ENCODE measurements at places on chromosomes 5 and 9.

- DNase-seq, result no peak
These were observed 657.4 kb downstream of the BRINP1 start for GRCh38 chr9:118711843-118712242.

DNA sequence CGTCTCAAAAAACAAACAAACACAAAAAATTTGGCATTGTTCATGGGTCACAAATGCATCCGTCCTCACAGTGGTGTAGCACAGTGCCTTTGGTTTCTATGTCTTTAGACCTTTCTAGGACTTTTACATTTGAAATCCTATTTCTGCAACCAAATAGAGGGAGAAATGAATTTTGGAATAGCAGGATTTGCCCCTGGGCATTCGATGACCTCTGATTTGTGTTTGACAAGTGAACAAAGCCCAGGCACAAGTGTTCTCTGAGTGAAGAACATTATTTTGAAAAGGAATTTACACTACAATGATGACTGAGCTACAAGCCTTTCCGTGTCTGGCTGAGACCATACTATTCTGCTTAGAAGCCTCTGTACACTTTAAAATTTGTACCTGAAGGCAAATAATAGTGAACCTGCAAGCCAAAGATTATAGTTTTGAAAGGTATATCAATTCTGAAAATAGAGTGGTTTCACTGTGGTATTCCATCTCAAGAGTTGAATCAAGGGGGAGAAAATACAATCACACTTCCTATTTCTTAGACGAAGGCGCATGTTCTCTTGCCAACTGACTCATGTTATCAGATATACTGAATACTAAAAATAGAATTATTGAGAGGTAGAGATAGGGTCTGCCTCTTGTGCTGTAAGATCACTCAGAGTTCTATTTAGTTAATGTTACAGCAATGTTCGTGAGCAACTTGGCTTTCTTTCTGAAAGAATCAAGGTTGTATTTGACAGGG lies 297.6 kb downstream of the KDM4C start:
- no peak for DNase-seq

- no peak for DNase-seq
These were observed 1.4 kb downstream of the NRG2 start for GRCh38 chr5:140041492-140042392.

- no peak for DNase-seq
These were observed 12.7 kb upstream of the TRIM32 start for GRCh38 chr9:116674210-116674980.

- DNase-seq, result no peak
These were observed 8.9 kb downstream of the RAB24 start for GRCh38 chr5:177294632-177295031.

GRCh38 chr5:1208221-1208742 lies 6.9 kb downstream of the SLC6A19 start:
- DNase-seq, result no peak

- no peak for DNase-seq
These were observed 281.5 kb downstream of the EFNA5 start for GRCh38 chr5:107389130-107389774.

- DNase-seq, result no peak
These were observed 198.6 kb downstream of the AGTPBP1 start for GRCh38 chr9:85543196-85543595.

- no peak for DNase-seq
These were observed 263.4 kb downstream of the AUH start for GRCh38 chr9:91098203-91098850.

- DNase-seq, result no peak
These were observed 176.7 kb downstream of the MED10 start for GRCh38 chr5:6201631-6202030.

DNA sequence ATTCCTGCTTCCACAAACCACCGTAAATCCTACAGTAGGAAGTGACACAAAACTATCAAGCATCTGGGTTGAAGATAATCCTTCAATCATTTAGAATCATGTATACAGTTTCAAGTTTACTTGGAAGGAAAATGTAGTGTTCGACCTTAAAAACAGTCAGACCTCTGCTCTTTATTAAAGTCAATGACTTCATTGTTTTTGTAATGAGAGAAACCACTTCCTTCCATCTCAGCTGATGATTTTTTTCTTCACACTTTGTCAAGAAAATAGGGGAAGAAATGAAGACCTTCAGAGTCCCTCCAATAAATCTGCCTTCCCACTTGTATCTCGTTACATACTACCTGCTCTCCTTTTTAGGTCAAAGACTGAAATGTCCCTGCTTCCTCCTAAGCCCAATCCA lies 30.1 kb downstream of the TUSC1 start:
- DNase-seq, result no peak

- DNase-seq, result no peak
These were observed 1136.9 kb downstream of the TAF11L14 start for GRCh38 chr5:18771097-18771610.

DNA sequence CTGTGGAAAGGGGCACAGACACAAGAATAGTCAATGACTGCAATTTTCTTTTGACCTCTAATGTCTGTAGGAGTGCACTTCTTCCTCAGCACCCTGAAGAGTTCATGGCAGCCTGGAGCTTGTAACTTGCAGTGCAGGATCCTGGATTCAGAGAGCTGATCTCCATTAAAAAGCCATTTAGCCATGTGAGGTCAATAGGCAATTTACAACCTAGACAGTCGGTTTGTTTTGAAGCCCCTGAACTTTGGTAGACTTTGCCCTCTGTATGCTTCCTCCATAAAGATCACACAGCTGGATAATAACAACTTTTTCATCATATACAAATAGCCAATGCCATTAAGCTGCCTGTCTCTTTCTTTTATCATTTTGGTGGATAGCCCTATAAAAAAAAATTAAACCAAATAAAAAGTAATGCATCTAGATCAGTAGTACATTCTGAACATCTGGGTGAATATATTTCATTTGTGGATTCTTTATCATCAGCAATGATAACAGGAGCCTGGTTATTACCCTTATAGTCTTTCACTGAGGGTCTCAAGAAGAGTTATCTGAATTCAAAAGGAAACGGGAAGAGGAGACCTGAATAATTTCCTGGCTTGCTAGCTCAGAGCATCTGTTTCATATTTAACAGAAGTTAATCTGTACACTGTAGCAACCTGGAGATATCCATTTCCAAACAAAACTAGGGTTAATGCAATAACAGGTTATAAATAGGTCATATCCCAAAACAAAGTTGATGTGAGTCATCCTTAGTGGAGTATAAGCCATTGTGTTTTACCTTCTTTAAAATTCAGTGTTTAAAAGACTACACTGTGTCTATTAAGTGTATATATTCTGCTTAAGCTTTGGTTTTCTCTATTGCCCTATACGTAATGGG lies 193.8 kb upstream of the ACTBL2 start:
- DNase-seq, result no peak

GRCh38 chr5:67244345-67244793 lies 47.8 kb upstream of the CD180 start:
- DNase-seq, result no peak

GRCh38 chr5:35924950-35925722 lies 13.3 kb downstream of the CAPSL start:
- peak; percentile 63 for DNase-seq

DNA sequence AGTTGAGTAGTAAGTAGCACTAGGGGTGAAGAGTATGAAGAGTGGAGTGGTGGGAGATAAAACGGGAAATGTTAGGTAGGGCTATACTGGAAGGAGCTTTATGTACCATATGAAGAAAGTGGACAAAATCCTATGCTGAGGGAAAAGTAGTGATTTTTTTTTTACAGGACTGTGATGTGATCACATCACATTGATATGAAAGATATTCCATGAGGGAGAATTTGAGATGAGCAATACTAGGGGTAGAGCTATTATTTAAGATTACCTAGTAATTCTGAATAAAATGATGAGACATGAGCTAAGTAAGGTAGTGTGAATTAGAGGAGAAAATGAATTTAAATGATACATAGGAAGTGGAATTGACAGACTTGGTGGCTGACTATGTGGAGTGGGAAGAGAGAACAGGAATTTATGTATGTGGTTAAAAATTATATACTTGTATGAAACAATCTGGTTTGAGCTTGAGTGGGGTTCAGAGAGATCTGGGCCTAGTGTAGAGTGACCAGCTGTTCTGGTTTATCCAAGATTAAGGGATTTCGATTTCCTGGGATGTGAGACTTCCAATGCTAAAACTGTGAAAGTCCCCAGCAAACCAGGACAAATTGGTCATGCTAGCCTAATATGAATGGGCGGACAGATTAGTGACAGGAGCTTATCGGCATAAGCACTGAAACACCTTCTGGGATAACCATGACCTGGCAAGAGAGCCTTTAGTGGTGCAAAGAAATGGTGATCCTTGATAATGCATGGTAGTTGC lies 29.3 kb upstream of the STOM start:
- DNase-seq, result no peak

DNA sequence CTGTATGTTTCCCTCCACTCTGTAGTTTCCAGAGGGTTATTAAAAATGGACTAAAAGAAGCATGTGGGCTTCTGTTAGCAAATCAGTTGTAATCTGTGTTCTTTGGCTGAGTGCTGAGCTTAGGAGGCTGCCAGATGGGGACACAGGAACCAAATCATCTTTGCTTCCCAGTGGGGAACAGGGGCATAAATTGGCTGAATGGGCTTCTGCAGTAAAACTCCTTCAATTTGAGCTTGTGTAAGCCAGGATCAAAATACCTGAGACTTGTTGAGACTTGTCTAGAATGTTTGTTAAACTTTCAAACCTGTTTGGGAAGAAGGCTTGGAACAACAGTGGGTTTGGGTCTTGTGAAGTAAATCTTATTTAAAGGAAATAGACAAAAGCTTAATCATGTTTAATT lies 32.2 kb upstream of the TNFAIP8 start:
- DNase-seq, result no peak

GRCh38 chr5:79237740-79238560 lies 2.0 kb downstream of the JMY start:
- DNase-seq, result no peak

DNA sequence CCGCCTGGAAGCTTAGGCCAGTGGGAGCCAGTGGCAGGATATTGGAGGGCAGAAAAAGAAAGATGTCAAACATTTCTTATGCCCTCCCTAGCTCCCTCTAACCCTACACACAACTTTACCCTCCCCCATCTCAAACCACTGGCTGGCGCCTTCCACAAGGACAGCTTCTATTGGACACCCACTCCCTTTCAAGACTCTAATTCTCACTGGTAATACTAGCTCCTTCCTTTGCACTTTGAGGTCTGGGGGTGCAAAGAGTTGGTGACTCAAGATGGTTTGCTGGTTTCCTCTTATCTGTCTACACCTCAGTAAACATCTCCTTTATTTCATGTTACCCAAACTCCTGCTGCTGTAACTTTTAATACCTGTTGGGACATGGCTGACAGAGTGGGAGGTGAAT lies 11.6 kb upstream of the ITGA1 start:
- DNase-seq, result no peak

GRCh38 chr9:6226696-6227095 lies 11.1 kb downstream of the IL33 start:
- no peak for DNase-seq

- DNase-seq, result no peak
These were observed 123.3 kb upstream of the TMEM161B start for GRCh38 chr5:88391991-88392390.

- DNase-seq, result no peak
These were observed 460.4 kb downstream of the CTNND2 start for GRCh38 chr5:11443831-11444230.

DNA sequence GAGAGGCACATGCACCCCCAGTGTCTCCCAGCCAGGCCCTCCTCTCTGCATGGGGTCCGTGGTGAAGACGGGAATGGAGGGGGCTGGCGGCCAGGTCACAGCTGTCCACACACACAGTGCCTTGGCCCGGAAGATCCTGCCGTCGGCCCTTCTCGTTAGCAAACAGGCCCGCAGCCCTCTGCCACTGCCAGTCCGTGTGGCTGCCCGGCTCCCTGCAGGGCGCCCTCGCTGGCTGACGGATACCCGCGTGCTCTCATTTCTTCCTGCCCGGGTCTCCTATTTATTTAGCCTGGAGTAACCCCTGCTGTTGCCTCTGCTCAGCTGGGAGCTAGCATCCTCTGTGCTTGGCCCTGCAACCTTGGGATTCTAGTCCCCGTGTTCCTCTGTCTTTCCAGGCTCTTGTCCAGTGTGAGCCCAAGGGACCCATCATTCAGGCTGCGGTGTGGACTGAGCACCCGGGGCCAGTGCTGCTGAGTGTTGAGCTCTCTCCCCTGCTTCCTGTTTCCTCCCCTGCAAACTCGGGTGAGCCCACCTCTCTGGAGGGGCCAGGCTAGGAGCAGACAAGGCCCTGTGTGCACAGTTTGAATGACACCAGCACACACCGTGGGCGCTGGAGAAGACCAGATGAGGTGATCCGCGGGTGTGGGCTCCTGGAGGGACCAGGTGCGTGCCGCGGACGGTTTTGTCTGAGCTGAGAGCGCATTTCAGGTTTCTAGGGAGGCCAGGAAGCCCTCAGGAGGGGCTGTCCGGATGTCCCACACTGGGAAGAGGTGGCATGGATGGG lies 14.6 kb upstream of the RNU6ATAC start:
- no peak for DNase-seq

DNA sequence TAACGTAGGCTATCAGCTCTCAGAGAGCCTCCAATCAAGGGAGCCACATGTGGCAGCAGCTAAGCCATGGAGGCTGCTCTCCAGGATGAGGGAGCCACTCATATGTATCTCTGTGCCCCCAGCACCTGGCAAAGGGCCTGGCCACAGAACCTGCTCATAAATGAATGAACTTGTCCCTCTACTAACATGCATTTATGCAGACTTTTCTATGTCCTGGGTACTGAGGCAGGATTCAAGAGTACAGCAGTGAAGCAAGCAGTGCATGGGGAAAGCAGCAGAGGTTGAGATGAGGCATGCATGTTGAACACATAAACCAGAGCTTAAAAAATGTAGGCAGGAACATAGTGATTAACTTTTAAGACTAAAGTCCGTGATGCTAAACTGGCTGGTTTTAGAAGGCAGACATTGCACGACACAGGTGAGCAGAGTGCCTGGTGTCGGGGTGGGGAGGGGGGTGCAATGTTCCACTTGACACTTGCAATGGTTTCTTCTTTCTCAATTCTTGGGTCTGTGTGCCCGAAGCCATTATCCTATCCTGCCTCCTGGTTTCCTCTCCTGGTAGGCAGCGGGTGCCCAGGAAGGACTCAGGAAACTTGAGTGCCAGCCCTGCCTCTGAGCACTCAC lies 142.8 kb upstream of the ALDH1B1 start:
- DNase-seq, result no peak

GRCh38 chr5:130365956-130366355 lies 461.7 kb downstream of the CHSY3 start:
- no peak for DNase-seq

DNA sequence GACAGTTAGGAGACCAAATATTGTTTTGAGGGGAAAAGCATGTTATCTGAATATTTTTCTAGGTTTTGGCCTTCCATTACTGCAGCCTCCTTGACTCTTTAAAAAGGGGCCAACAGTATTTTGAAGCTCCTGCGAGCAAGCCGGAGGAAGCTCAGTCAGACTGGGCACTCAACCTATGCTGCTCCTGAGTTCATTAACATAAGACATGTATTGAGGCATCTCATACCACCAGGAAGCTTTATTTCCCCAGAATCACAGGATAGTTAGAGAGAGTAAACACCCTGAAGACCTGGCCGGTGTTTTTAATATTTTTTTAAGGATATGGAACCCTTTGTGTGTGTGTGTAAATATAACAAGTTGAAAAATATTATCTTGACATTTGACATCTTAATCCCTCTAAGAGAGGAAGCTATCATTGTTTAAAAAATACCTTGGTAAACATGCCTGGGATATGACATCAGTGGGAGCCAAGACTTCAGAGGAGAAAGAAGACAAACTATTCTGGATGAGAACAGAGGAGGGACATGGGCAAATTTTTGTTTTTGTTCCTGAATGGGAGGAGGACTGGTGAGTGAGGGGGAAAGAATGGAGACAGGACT lies 139.3 kb upstream of the SLIT3 start:
- no peak for DNase-seq

Measured in activated T-helper 1 cell treated with anti-CD3 and anti-CD28 coated beads, Interleukin-2, amount 50 U/mL, for 16 hours (primary cell).